ENCODE measurements at places on chromosomes 7 and 10.

- no peak for DNase-seq
These were observed 64.3 kb downstream of the MGMT start for GRCh38 chr10:129531195-129531968.

DNA sequence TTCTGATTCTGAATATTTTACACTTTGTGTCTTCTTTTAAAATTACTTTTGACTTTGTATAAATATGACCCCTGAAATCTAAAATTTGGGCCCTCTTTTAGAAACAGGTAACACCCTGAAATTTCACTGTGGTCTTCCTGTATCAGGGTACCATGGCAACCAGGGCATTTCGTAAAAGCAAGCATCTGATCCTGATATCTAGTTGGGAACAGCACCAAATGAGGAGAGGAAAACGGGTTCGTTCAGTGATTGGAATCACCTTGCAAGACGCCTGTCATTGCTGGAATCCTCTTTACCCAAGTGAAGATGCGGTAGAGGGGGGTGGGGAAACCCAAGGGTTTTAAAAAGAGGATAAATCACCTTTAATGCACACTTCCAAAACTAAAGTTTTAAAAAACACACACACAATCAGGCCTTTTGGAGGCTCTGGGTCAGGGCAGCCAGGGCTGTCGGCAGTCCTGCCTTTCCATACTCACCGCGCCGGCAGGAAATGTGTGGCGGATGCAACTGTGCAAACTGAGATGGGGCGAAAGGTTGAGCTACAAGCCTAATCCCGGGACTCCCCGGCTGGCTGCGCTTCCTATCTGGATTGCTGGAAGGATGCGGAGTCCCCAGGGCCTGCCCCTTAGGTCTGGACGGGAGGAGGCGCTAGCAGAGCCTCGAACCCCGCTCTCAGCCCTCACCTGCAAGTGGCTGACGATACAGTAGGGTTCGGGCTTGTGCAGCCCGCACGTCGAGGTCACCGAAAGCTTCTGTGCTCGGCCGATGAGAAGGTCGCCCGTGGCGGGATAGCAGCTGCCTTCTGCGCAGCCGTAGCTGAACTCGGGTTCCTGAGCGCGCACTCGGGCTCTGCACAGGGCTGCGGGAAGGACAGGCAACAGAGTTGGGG, 1.8 kb downstream of the LAMB1 start:
- DNase-seq: no peak

DNA sequence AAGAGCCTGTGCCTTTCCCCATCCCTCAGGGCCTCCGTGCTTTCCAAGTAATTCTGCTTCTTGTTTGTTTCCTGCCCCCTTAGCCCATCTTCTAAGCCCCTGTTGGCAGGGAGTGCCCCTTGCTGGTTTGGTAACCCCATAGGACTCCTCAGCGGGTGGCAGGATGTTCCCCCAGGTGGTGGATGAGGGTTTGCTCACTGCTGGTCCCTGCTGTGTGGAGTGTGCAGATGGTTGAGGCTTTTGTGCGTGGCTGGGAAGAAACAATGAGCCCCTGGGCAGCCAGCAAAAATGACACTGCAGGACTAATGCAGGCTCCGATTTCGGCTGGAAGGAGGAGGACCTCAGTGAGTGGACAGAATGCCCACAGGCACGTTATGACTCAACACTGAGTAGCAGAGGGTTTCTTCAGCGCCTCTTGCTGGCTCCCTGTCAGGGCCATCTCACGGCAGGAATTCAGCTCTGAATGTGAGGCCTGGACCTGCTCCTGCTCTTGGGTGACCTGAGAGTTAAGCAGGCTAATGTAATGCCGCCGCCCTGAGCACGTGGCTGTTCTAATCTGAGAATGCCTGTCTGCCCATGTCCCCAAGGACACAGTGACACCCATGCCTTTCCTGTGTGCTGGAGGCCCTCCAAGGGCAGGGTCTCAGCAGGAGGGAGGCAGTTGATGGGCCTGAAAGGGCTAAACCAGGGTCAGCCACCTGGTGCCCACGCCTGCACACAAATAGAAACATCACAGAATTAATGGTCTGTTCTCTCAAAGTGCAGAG, 16.6 kb downstream of the BAG3 start:
- DNase-seq: peak; percentile 88

DNA sequence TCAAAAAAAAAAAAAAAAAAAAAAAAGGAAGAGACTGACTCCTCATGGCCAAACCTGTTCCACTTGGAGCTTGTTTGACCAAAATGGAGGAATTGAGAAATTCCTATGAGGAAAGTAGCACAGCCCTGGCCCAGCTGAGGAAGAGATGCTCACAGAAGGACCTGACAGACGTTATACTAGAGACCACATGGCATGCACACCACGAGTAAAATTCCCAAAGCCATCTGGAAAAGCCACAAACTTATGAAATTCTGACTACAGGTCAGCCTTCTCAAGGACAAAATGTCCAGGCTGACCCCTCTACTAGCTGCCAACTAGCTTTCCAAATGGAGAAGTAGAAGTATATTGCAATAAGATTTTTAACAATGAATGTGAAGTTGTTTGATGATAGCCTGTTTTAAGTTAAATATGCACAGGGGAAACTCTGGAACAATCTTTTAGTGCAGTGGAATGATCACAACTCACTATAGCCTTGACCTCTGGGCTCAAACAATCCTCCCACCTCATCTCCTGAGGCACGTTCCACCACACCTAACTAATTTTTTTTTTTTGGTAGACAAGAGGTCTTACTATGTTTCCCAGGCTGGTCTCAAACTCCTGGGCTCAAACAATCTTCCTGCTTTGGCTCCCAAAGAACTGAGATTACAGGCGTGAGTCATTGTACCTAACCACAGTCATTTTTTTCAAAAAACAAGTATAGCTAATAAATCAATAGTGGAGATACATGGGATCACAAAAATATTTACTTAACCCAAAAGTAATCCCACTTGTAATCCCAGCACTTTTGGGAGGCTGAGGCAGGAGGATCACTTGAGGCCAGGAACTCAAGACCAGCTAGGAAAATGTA, 75.7 kb downstream of the AKR1D1 start:
- no peak for DNase-seq

DNA sequence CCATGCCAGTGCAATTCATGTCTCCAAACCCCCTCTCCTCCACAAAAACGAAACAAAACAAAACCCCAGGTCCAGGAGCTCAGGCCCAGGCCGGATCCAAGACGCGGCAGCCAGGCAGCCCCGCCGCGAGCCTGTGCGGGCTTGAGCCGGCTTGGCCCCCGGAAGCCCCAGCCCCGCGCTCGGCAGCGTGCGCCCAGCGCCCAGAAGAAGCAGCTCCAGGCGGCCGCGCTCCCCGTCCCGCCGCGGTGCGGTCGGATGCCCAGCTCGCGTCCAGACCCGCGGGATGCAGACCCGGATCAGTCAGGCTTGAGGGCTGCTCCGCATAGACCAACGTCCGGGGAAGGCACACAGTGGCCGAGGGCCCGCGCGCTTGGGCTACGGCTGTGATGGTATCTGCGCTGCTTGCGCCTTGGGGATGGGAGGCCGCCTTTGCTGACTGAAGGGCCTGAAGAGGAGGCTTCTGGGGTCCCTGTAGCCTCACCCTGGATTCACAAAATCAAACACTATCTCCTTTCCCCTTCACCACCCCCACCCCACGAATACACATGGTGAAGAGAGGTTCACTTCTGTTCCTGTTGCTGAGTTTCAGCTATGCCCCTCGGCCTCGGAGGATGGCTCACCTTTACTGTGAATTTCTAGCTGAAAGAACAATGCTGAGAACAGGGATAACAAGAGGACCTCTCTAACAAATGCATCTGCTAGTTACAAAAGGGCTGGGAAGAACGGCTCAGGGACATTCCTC, 79.9 kb upstream of the EN2 start:
- DNase-seq: no peak

DNA sequence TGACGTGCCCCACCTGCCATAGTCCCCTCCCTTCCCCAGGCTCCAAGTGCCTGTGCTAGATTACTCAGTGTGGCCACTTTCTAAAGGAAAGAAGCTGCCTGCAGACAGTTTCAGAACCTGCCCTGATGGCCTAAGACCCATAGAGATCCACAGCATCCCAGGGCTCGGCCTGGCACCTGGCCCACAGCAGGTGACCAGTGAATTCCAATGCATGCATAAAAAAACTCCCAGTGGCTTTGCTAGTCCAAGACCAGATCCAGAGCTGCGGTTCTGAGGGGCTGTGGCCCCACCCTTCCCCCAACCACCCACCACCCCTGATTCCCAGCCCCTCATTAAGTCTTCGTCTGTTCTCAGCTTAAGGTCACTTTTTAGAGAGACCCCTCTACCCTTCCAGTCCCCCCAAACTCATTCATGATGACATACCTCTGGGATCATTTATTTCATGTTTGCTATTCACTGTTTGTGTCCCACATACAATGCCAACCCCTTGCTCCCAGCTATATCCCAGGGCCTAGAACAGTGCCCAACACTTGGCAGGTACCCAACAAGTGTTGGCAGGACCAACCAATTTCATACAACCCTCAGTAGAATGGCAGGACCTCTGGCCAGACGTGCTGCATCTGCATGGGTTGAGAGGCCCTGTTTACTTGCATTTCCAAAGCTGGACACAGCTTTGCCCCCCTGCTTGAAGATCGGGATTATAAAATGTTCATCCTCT, 118.1 kb downstream of the RGS10 start:
- no peak for DNase-seq

DNA sequence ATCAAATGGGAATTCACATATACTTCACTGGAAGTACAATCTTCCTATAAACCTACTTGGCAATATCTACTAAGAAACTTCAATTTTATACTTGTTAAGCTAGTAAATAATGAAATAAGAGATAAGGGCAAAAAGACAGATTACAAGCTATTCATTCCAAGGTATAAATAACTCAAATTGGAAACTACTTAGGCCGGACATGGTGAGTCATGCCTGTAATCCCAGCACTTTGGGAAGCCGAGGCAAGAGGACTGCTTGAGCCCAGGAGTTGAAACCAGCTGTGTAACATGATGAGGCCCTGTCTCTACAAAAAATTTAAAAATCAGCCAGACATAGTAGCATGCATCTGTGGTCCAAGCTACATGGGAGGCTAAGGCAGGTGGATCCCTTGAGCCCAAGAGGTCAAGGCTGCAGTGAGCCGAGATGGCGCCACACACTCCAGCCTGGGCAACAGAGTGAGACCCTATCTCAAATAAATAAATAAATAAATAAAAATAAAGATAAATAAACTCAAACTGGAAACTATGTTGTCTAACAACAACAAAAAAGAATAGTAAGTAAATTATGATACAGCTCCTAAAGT, 37.6 kb downstream of the ARHGAP21 start:
- DNase-seq: no peak

DNA sequence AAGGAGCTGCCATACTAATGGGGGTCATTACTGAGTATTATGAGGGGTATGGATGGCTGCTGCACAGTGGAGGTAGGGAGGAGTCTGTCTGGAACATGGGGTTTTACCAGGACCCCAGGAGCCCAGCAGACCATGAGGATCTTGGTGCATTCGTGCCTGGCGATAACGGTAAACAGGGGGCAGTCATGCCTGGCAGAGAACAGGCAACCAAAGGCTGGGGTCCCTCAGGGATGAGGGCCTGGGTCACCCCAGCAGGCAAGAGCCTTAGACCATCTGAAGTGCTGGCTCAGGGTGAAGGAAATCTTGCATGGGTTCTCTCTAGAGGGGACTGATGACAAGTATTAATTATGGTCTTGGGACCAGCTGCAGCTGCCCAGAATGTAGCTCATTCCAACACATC, 46.1 kb downstream of the MYL10 start:
- no peak for DNase-seq

- no peak for DNase-seq
These were observed 314.8 kb downstream of the POM121L12 start for GRCh38 chr7:53350241-53350640.
